Fibroblast of skin of left quadriceps (primary cell): ENCODE measurements at places on chromosomes 16 and 17.

GRCh38 chr16:88830258-88830657, 18.5 kb upstream of the APRT start:
- no peak for DNase-seq

GRCh38 chr17:73090396-73091202, 1.9 kb downstream of the SLC39A11 start:
- no peak for DNase-seq

- no peak for DNase-seq
These were observed 61.7 kb upstream of the XYLT1 start for GRCh38 chr16:17532338-17532995.

GRCh38 chr16:87700406-87701077, 65.2 kb downstream of the KLHDC4 start:
- DNase-seq = no peak

GRCh38 chr17:43609613-43610385, 51.9 kb downstream of the MEOX1 start:
- no peak for DNase-seq

DNA sequence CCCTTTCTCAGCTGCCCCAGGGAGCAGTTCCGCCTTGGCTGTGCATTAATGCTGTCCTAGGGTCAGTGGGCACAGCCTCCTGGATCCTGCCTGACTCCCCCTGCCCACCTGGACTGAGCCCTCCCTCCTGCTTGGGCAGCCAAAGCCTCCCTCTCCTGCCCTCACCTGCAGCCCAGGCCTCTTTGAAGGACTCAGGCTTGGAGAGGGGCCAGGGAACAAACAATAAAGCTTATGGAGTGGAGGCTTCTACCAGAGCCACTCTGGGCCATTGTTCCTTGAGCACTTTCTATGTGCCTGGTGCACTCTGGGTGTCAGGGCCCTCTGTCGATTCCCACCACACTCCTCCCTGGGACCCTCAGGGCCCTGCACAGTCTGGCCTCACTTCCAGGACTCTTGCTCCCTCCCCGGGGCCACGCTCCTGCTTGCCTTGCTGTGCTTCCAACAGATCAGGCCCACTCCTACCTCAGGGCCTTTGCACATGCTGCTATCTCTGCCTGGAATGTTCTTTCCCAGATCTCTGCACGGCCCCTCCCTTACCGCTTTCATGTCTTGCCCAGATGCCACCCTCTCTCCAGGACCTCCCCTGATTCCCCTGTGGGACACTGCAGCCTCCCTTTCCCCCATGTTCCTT, 5.0 kb downstream of the KCNJ12 start:
- no peak for DNase-seq

DNA sequence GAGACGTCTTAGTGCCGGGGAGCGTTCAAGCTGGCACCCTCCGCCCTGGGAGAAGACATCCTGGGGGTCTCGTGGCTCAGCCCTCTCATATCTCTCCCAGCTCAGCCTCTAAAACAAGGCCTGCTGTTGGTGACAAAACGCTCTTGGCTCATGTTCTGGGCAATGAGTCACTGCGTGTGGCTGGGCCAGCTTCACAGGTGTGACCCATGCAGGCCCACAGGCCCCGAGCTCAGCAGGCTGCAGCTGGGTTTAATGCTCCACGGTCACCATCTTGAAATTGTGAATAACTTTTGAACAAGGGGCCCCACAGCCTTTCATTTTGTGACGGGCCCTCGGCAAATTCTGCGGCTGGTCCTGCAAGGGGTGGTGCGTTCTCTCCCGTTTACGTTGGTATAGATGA, 22.4 kb downstream of the GAA start:
- DNase-seq = no peak

DNA sequence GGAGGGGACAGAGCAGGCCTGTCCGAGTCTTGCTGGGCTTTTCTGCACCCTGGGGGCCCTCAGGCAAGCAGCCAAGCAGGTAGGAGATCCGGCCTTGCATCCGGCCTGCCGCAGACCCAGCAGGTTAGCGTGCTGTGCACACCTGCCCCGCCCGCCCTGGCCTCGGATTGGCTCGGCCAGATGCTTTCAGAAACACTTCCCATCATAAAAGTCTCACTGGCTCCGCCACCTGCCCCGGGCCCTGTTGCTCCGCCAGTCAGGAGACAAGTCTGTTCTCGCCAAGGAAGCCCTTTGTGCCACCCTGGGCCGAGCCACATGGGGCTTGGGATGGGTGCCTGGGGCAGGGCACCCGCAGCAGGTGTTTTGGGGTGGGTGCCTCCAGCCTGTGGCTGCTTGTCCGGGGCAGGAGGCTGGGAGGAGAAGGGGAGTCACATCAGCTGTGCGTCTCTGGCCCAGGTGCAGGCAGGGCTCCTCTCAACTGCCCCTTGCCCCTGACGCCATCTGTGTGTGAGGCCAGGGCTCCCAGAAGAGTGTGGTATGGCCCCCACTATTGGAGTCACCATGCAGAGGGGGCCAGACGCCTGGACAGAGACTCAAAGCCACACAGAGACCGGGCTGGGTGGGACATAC, 228.2 kb upstream of the GSE1 start:
- no peak for DNase-seq

GRCh38 chr16:69798466-69798865, 36.3 kb downstream of the WWP2 start:
- DNase-seq = no peak

GRCh38 chr16:1981398-1981836, at the start of gene NOXO1:
Gene NOXO1, minus strand, starts transcription at chr16:1981469. Its CDS starts 290 bp downstream, at chr16:1981179.
- DNase-seq = no peak

- no peak for DNase-seq
These were observed 8.9 kb downstream of the TRIM47 start for GRCh38 chr17:75869282-75870141.
